Testis (tissue), 5 donors: ENCODE measurements at places on chromosomes 13 and 19. TPM values are rescaled to one million over a fixed set of nuclear protein-coding genes. Genes with fewer than 3 reads are reported as not detected.

The ZNF541 gene
- 51.5 TPM for total RNA-seq

The ZNF837 gene
- total RNA-seq: 9.3 TPM

The KLK8 gene
- total RNA-seq: 2.9 TPM

The LACC1 gene
- total RNA-seq: 34.4 TPM

The GPR183 gene
- 0.39 TPM for total RNA-seq

The ZNF534 gene
- total RNA-seq: 3.7 TPM

The NLRP7 gene
- total RNA-seq: 9.0 TPM

The CLEC17A gene
- 1.3 TPM for total RNA-seq

The TEX29 gene
- total RNA-seq: 10.4 TPM

The ZNF682 gene
- total RNA-seq: 5.4 TPM

The OR7A5 gene
- total RNA-seq: 3.7 TPM

The TIMM29 gene
- 45.7 TPM for total RNA-seq

The MYPOP gene
- 11.1 TPM for total RNA-seq

The CLASRP gene
- 132 TPM for total RNA-seq

The SOX1 gene
- total RNA-seq: 4.6 TPM

The WBP4 gene
- total RNA-seq: 17.9 TPM

The RAB20 gene
- 27.2 TPM for total RNA-seq
